Left lobe of liver (tissue), 2 donors: ENCODE measurements at places on chromosomes 11 and 22.

DNA sequence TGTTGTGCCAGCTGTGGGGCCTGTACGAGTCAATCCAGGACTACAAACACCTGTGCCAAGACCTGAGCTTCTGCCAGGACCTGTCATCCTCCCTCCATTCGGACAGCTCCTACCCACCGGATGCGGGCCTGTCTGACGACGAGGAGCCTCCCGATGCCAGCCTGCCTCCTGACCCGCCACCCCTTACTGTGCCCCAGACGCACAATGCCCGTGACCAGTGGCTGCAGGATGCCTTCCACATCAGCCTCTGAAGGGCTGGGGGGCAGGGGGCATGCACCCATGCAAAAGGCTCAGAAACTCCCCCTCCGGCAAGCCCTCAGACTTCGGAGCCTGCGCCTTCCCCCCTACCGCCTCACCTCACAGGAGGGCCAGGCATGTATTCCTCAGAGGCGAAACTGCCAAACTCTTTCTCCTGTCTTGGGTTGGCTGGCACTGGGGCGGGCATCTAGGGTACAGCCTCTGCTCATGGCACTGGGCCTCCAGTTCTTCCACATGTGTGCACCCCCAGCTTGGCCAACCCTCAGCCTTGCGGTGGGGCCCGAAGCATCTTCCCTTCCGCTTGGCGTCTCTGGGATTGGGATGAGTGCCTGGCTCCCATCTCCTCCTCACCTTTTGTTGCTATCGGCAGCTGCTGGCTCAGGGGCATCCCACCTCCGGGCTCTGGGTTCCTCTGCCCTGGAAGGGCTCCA, 1.2 kb downstream of the FAM89B start:
- peak; percentile 72 for DNase-seq

- peak; percentile 86 for DNase-seq
Measured at GRCh38 chr22:46107089-46107664, 43.1 kb upstream of the PPARA start.

- DNase-seq = peak; percentile 93
Measured at GRCh38 chr11:129279326-129280026, 87.4 kb upstream of the ARHGAP32 start.

- peak; percentile 84 for DNase-seq
Measured at GRCh38 chr11:114295676-114296604, at the start of gene NNMT. Gene NNMT, plus strand, starts transcription at chr11:114296399. Its CDS starts 158 bp downstream, at chr11:114296557.

GRCh38 chr11:45538363-45538762, 127.1 kb downstream of the CHST1 start:
- DNase-seq = no peak

DNA sequence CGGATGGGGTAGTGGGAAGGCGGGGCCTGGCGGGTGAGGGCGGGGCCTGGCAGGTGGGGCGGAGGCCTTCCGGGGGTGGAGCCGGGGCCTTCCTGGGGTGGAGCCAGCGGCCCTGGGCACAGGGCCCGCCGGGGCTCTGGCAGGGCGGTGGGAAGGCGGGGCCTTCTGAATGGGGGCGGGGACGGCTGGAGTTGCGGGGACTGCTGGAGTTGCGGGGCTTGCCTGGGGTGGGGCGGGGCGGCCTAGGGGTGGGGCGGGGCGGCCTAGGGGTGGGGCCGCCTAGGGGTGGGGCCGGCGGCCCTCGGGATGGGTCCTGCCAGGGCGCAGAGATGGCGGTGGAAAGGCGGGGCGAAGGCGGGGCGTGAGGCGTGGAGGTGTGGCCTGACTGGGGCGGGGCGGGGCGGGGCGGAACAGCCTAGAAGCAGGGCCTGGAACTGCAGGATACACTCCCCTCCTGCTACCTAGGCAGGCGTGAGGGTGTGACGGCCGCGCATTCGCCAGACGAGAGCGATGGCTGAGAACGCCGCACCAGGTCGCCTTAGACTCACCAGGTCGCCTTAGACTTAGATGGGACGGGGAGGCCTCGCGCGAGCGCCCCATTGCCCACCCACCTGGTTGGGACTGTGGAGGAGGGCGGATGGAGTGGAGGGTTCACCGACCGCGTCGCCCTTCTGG, 19.3 kb downstream of the RRP7A start:
- DNase-seq = peak; percentile 75

GRCh38 chr11:77151804-77152509, 23.9 kb downstream of the MYO7A start:
- DNase-seq = no peak

- no peak for DNase-seq
Measured at GRCh38 chr11:33018840-33019239, 3.2 kb downstream of the DEPDC7 start.

DNA sequence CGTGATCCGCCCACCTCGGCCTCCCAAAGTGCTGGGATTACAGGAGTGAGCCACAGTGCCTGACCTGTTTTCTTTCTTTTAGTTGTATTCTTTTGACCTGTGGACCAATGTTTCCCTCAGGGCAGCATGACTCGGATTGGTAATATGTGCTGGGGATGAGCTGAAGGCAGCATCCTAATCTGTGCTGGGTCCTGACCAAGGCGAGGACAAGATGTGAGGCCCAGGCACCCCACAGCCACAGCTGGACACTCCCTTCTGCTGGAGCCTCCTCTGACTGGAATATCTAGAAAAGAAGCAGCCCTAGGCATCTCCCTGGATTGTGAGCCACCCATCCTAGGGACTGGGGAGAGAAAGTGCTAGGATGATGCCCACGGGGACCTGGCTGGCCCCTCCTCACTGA, 105.4 kb downstream of the PDE2A start:
- peak; percentile 19 for DNase-seq

DNA sequence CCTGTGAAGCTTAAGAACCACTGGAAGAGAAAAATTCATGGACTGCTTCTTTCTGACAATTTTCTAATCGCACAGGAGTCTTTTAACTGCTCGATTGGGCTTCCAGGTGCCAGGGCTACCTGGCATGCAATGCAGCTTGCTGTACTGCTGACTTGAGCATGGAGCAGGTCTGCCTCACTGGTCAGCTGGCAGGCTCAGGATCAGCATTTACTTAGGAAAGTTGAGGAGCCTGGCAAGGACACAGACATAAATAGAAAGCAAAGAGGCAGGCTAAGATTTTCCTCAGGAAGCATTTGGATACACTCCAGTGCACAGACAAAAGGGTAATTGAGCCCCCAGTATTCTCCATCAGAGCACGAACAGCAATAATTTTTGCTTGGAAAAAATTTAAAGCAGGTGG, 163.5 kb downstream of the CSNK2A3 start:
- no peak for DNase-seq

GRCh38 chr11:85903406-85903805, 48.2 kb downstream of the CCDC83 start:
- DNase-seq = no peak

DNA sequence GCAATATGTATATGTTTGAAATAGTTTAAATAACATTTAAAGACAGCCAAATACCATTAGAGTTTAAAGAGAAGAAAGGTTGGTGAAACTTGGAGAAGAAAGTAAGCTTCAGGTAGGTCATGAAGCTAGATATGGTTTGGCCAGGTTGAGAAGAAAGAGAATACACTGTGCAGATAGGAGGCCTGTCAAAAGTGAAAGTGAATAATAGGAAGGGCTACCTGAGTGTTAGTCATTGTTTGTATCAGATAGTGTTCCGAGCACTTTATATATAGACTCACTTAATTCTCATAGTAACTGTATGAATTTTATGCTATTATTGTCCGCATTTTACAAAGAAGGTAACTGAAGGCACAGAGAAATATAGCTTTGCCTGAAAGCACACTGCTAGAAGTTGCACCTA, 56.9 kb downstream of the USP47 start:
- no peak for DNase-seq

DNA sequence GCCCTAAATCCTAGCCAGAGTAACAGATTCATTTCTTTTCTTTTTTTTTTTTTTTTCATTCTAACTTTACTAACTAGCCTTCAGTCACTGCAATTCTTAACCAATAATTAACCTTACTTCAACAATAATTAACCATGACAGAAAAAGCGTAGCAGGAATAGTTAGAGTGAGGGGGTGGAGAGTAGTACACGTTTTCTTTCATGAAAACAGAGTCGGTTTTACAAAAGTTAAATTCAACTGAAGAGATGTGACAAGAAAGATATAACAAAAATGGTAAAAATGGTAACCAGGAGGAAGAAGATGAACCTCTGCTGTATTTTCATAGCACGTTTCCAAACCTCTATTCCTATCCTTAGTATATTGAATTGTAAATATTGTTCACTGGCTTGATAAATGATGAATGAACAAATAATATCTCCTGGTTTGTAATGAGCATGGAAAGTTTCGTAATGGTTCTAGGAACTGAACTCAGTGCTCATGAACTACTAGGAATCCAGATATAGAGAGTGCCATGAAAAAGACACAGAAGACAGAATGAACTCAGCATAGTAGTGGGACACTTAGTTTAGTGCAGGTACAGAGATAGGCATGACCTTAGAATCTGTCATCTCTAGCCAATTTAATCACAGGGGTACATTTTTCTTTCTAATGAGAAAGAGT, 116.5 kb upstream of the ANO5 start:
- DNase-seq = no peak

DNA sequence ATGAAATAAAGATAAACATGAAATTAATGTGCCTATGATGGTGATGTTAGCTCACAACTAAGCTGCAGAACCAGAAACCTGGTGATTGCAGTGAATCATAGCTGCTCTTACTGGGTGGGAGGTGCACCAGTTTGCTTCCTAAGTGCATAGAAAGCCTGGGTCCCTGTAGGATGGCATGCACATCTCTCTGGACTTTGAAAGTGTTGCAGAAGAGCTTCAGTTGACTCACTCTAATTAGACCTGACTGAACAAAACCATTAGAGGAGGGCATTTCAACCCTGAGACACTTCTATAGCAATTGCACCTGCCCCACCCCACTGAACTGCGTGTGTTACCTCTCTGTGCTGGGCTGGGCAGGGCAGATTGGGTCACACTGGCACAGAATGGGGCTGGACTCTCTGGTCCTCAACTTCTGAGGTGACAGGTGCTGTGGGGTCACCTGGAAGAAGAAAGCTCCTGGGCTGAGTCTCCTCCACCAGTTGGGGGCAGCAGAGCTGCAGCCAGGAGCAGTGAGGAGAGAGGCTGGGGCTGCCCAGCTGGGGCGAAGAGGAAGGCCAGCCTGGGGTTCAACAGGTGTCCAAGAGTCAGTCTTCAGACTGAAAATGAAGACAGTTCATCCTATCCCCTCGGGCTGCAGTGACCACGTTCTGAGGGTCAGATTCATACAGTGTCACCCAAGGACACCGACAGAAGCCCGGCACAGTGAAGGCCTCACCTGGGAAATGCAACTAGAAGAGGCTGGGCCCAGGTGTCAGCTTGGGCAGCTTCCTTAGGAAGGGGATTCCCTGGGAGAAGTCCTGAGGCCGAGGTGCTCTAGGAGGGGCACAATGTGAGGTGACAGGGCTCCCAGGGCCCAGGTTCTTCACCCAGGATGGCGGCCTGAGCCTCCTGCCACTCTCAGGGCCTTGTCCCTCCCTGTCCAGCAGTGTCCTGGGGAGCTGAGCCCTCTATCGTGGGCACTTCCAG, 58.1 kb downstream of the GGTLC2 start:
- no peak for DNase-seq

GRCh38 chr11:64694821-64695365, 28.1 kb downstream of the NRXN2 start:
- no peak for DNase-seq

DNA sequence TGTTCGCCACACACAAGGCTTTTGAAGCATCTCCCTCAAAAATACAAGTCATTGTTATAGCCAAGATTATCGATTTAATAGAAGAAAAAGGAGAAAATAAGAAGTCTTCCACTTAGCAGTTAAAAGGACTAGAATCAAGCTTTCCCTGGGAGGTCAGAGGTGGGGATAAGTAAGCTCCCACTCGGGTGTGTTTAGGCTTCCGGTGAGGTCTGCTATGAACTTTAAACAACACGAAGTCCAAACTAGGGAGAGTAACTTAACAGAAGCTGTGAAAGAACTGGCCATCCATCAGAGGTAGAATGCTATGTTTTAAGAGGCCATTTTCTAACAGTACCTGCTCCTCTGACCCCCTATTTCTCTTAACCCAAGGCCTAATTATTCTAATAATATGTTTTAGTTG, 91.4 kb upstream of the APOA1 start:
- no peak for DNase-seq

GRCh38 chr11:18001191-18001590, 11.7 kb downstream of the SERGEF start:
- DNase-seq = no peak
